ENCODE measurements at places on chromosomes 2 and 18. TPM values are rescaled to one million over a fixed set of nuclear protein-coding genes. Genes with fewer than 3 reads are reported as not detected.

DPP4 gene
- 1.0 TPM for total RNA-seq

- ATAC-seq = no peak
These were observed 82.7 kb downstream of the COL5A2 start for GRCh38 chr2:189096769-189097447.

GRCh38 chr2:223936862-223937326 is 8.2 kb downstream of the WDFY1 start:
- ATAC-seq = no peak

- ATAC-seq = no peak
These were observed 182.0 kb upstream of the LINC00305 start for GRCh38 chr18:64330931-64331330.

TMEFF2 gene
- 13.1 TPM for total RNA-seq

TACR1 gene
- 0.48 TPM for total RNA-seq

GRCh38 chr2:239390546-239391285 is 10.1 kb downstream of the HDAC4 start:
- ATAC-seq = no peak

GRCh38 chr2:14288016-14288415 is 344.5 kb upstream of the LRATD1 start:
- no peak for ATAC-seq

DNA sequence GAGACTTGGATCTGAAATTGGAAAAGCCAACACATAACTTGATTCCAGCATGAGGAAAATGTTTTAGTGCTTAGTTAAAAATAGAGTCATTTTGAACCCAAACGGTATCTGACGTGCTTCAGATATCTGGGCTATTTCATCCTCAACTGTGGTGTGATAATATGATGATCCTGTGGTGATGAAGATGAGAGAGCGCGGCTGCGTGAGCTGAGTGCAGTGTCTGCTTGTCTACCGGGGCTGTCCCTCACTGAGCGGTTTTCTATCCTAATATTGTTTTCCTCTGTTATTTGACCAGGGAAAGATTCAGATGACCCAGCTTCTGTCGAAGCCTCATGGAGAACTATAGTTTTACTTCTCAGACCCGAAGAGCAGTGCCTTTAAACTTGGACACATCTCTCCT is 5.8 kb downstream of the TWIST2 start:
- ATAC-seq = no peak

DNA sequence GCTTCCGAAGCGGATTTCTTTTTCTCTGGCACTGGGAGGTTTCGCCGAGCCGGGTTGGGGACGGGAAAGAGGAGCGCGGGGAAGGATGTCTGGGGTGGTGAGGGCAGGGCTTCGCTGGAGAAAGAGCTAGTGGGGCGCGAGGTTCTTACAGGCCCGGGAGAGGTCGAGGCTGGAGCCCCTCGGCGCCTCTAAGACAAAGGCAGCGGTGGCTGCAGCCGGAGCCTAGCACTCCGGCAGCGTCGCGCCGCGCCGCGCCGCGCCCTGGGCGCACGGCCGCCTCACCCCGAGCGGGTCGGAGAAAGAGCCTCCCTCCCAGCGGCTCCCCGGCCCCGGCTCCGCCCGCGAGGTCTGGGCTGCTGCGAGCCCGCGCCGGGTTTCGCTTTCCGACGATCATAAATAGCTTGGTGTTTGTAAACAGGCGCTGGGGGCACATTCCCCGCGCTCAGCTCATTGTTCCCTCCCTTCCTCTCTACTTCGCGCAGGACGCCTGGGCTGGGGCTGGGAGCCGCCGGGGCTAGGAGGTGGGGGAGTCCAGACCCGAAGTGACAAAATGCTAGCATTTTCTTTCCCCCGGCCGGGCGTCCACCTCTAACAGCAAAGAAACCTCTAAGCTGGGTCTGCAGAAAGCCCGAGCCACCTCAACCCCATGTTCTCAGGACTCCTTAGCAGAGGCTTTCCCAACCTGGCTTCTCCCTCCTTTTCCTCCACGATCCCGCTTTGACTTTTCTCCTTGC is 813 bp upstream of the MEIS1 start:
- ATAC-seq = peak; percentile 3

GRCh38 chr2:218422403-218423086 is 3.6 kb downstream of the VIL1 start:
- ATAC-seq = no peak

GRCh38 chr18:3652380-3653262 is 202.6 kb downstream of the TGIF1 start:
- ATAC-seq = peak; percentile 62

CNGA3 gene
- total RNA-seq = 3.9 TPM

- ATAC-seq = no peak
These were observed 48.4 kb upstream of the NAB1 start for GRCh38 chr2:190600293-190601103.

GRCh38 chr18:56085551-56085950 is 497.6 kb upstream of the TCF4 start:
- ATAC-seq = no peak

GRCh38 chr2:241316825-241317224 is 1.1 kb downstream of the SEPTIN2 start:
- no peak for ATAC-seq

IL1B gene
- total RNA-seq = 0.17 TPM

DNA sequence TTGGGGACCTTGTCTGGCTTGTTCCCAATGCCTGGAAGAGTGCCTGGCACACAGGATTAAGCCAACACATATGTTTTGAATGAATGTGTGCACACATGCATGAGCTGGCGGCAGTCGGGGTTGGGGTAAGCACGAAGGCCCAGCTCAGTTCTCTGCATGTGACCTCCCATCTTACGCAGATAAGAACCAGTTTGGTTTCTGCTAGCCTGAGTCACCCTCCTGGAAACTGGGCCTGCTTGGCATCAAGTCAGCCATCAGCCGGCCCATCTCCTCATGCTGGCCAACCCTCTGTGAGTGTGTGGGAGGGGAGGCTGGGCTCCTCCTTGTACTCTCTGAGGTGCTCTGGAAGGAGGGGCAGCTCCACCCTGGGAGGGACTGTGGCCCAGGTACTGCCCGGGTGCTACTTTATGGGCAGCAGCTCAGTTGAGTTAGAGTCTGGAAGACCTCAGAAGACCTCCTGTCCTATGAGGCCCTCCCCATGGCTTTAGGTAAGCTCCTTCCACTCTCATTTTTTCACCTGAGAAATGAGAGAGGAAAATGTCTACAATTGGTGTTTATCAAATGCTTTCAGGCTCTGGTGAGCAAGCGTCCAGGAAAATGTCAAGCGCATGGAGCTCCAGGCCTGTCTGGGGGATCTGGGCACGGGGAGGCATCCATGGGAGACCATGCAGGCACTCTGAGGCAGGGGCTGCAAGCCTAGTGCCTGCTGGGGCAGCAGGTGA is 9.7 kb upstream of the IL1RN start:
- no peak for ATAC-seq

DNA sequence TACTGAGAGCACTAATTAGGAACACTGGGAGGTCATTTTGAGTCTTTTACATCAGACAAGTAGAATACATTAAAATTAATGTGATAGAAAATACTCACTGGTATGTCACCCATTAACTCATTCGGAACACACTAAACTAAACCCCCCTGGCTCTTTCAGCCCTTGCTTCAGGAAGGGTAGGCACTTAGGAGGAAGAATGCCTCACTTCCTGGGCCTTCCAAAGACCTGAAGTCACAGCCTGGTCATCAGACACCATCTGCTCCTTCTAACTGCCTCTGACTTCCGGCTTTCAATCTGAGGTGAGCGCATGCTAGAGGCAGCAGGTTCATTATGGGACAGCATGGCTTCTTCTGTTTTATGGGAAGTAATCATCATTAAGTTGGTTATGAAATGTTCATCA is 451.4 kb downstream of the PID1 start:
- no peak for ATAC-seq

SCN1A gene
- 7.9 TPM for total RNA-seq

SLC4A3 gene
- 0.05 TPM for total RNA-seq

- ATAC-seq = peak; percentile 44
These were observed 563 bp downstream of the KIF3C start for GRCh38 chr2:25981596-25982272.

GRCh38 chr2:106931717-106932335 is 45.9 kb upstream of the ST6GAL2 start:
- no peak for ATAC-seq

PSTPIP2 gene
- total RNA-seq = 2.2 TPM

DNA sequence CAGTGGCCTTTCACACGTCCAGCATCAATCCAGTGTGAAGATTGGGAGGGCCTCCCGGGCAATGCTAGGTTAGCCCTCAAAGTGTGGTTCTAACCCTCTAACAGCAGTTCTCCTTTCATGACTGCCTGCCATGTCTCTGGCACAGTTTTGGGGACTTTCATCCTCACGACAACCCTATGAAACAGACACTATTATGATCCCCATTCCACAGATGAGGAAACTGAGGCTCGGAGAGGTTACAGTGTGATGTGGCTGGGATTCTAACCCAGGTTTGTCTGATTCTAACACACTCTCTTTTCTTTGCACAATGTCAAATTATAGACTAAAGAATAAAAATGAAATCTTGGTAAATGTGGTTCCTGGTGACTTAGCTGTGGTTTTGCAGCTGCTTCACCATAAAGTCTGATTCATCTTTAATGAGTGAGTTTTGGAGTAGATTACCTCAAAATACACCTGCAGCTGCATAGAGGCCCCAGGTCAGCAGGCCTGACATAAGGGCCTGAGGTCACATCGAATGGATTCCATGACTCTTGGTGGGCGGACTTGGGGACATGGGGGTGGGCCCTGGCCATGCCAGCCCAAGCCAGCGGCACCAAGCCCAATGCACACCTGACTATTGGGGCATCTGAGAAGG is 214.4 kb downstream of the GLI2 start:
- ATAC-seq = no peak

DNA sequence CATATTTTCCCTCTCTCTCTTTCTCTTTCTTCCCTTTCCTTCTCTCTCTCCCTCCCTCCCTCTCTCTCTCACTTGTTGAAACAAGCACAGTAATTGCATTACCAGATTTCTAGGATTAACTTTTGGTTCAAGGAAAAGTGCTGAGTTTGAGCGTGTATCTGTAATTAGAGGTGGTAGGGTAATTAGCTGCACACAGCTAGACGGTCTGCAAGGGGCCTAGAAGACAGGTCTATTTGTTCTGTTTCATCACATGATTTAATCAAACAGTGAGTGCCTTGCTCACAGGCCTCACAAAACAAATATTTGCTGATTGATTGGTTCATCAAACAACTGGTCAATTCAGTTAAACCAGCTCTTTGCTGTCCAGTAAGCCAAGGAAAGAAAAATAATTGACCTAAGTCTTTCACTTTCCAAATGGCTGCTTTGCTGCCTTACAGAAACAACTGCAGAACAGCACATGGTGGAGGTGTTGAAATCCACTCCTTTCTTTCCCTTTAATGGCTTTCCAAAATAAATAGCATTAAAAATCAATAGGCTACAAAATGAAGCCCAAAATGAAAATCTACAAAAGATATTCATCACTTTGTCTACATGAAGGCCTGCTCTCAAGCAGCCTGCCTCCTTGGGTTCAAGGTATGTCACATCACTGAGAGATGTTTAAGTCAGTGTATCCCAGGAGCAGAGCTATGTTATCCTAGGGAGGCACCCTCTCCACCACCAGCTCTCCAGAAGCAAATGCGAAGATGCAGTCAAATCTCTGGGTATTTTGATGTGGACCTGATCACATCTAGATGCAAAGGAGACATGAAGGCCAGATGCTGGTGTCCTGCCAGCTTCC is 264.4 kb upstream of the SIX2 start:
- no peak for ATAC-seq

CFC1 gene
- 0.75 TPM for total RNA-seq

DNA sequence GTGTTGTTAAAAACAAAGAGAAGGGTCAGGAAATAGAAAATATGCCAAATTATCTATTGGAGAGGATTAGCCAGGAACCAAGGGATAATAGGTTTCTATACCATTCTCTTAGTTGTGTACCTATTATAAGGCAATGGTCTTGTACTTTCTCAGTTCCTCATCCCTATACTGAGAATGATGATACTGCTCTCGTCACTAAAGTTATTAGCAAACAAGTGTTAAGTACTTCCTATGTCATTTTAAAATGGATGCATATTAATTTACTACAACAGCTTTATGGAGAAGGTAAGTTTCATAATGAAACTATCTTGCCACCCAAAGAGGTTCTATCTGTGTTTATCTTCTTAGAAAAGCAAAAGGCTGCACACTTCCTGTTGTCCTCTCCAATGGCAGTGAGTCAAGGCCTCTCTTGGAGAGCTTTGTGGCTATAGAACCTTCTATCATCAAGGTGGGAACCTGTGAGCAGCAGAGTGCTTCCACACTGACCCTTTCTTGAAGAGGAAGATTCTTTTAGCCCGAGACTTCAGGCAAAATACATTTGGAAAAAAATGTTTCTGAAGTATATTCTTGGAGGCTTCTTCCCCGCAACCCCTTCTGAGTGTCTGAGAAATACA is 460.7 kb upstream of the FANCL start:
- ATAC-seq = no peak

DNA sequence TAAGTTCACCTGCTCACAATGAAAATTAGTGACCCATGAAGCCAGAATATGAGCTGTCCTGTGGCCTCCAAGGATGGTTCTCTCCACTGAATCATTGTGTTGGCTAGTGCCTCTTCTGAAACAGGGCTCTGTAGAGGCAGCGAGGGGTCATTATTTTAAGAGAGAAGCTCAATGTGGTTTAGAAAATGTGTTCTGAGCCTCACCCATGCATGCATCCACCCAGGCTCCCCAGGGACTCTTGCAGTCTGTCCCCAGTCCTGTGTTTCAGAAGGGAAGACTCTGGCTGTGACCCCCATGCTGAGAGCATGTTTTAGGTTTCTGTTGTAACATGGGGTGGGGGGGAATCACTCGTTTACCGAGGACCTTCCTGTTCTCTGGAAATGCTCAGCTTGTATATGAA is 135.2 kb downstream of the RNF144A start:
- no peak for ATAC-seq

DNA sequence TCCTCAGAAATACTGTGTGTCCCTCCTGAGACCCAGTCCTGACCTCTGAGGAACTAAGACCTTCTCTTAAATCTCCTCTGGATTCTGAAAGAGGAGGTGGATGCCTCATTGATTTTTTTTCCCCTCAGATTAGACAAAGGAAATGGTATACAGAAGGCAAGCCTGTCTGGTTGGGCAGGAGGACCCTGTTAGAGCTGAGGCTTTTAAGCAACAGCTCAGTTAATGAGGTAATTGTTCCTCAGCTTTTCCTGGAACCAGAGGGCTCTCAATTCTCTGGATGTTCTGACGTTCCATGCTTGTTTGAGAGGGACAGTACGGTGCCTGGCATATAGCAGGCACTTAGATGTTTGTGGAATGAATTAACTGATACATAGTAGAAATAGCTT is 61.7 kb upstream of the MCFD2 start:
- ATAC-seq = no peak

IL36RN gene
- total RNA-seq = 1.1 TPM

CTAGE1 gene
- not detected for total RNA-seq

DNA sequence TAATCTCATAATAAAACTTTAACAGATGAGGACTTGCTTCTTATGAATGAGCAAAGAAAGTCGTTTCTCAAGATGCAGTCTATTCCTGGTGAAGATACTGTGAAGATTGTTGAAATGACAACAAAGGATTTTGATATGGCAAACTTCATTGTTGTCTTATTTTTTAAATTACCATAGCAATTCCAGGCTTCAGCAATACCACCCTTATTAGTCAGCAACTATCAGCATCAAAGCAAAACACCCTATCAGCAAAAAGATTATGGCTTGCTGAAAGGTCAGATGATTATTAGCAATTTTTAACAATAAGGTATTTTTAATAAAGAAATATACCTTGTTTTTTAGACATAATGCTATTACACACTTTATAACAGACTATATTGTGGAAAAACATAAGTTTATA is 88.3 kb downstream of the COL5A2 start:
- no peak for ATAC-seq

Data from motor neuron (in vitro differentiated cells).